ENCODE measurements at places on chromosomes 5 and 9. TPM values are rescaled to one million over a fixed set of nuclear protein-coding genes. Genes with fewer than 3 reads are reported as not detected.

- DNase-seq: no peak
Observed at GRCh38 chr5:167555565-167556166, 735.8 kb upstream of the WWC1 start.

GRCh38 chr5:151020304-151021110 is at the start of gene GPX3:
Gene GPX3 (plus strand): TSS chr5:151020591. CDS start chr5:151020655, 64 bp downstream.
- no peak for DNase-seq

Gene LCN10
- total RNA-seq: not detected

Gene GRM6
- not detected for total RNA-seq
